ENCODE measurements at places on chromosomes 16 and 17.

DNA sequence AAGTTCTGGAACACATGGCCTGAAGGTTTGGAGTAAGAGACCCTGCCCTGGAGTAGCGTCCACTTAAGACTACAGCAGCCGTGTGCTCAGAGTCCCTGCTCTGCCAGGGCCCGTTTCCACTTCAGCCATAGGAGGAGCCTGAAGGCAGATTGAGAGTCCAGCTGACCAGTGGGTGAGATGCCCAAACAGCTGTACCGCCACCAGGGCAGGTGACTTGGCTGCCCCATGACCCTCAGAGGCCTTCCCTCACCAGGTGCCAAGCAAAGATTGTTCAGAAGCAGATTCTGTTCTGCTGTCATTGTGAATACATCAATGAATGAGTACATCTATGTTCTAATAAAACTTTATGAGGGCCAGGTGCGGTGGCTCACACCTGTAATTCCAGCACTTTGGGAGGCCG is 178.8 kb downstream of the RAB11FIP4 start:
- no peak for DNase-seq

DNA sequence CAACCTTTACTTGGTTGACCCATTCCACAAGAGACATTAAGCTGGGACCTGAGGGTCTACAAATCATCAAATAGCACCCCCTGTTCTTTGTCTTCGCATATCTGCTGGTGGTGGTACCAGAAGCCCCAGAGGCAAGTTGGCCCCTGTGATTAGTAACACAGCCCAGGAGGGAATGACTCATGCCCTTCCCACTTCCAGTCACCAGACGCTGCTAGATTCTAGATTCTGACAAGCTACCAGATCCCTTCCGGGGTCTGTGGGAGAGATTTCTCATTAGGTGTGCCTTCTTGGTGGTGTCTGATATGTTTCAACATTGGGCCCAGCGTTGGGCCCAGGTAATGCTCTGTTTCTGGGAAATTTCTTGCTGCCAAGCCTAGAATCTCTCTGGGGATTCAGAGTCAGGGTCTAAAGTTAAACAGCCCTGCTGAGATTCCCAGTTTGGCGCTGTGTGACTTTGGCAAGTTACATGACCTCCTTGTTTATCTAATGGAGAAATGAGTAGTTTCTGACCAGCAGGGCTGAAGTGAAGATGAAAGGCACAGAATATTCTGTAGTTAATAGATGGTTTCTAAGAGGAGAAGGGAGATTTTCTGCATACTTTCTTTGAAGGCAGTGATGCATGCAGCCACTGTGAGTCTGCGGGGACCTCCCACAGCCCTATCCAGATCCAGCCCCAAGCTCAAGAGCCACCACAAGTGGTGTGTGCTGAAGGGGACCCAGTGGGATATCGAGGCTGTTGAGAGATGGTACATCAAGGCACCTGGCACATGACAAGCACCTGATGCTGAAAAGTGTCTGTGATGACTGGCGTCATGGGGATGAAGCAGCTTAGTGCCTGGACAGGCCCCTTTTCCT is 3.9 kb downstream of the TRPV2 start:
- DNase-seq = no peak

GRCh38 chr17:34171245-34171818 is 83.8 kb upstream of the CCL2 start:
- DNase-seq = peak; percentile 48

GRCh38 chr17:35932586-35932985 is 2.0 kb upstream of the RDM1 start:
- DNase-seq = no peak
